Spleen (tissue), 13 donors: ENCODE measurements at places on chromosomes 12 and 14. TPM values are rescaled to one million over a fixed set of nuclear protein-coding genes. Genes with fewer than 3 reads are reported as not detected.

The ANO4 gene
- polyA plus RNA-seq, result not detected

The NANOG gene
- polyA plus RNA-seq, result 0.02 TPM

The CBLN3 gene
- polyA plus RNA-seq, result 6.8 TPM

The RPS6KA5 gene
- polyA plus RNA-seq, result 2.5 TPM

The CD9 gene
- polyA plus RNA-seq, result 87.4 TPM

The DHRS2 gene
- 13.7 TPM for polyA plus RNA-seq

The CLEC9A gene
- polyA plus RNA-seq, result 1.1 TPM

The CEBPE gene
- polyA plus RNA-seq, result 1.2 TPM

The KRT82 gene
- 0.04 TPM for polyA plus RNA-seq

The TPPP2 gene
- polyA plus RNA-seq, result 0.09 TPM

The KLRC3 gene
- polyA plus RNA-seq, result 2.7 TPM

The TGM1 gene
- 1.7 TPM for polyA plus RNA-seq

The SERPINA9 gene
- polyA plus RNA-seq, result 0.65 TPM

The FOXG1 gene
- polyA plus RNA-seq, result 0.04 TPM

The KCNH3 gene
- polyA plus RNA-seq, result 0.33 TPM

The TSHR gene
- 0.32 TPM for polyA plus RNA-seq

The SMCO2 gene
- 0.16 TPM for polyA plus RNA-seq

The TMEM19 gene
- 24.3 TPM for polyA plus RNA-seq

The TAS2R31 gene
- polyA plus RNA-seq, result 0.35 TPM
